ENCODE measurements at places on chromosomes 6 and 20.
A peak's percentile ranks its signal among the peaks of the same experiment; 100 is the strongest.

GRCh38 chr6:55955684-55956083 is 80.3 kb upstream of the BMP5 start:
- no peak for DNase-seq

GRCh38 chr6:31058128-31058894 is 48.0 kb downstream of the MUC22 start:
- DNase-seq: peak; percentile 84

GRCh38 chr6:43271944-43272343 is 26.1 kb upstream of the SLC22A7 start:
- DNase-seq: no peak

DNA sequence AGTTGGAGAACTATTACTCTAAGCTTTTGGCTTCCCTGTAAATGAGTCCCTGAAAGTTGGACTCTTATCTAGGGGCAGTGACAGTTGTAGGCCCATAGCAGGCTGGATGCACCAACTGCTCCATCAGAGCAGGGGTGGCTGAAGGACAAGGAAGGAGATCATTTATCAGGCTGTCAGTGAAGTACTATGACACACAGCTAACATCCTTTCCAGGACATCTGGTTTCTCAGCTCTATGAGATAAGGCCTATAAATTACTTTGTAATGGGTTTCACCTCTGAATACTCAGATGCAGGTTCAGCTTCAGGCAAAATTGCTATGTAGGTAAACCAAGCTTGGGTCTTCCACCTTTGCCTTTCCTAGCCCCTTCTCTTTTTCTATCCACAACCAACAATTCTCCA is 468.5 kb downstream of the KIF16B start:
- no peak for DNase-seq

DNA sequence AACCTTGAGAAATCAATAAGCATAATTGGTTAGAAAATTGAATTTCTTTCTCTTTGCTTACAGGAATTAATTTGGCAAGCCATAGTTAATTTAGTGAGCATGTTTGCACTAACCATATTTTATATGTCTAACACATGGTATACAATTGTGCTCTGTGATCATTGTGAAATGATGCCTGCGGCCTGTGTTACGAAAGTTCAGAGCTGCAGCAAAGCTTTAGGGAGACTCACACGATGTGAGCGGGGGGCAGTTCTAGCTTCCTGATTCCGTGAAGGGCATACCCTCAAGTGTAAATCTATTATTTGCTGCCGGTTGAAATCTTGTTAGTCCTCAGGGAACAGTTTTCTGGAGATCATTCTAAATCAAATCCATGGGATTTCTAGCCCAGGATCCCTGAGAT is 25.5 kb upstream of the ADTRP start:
- no peak for DNase-seq

DNA sequence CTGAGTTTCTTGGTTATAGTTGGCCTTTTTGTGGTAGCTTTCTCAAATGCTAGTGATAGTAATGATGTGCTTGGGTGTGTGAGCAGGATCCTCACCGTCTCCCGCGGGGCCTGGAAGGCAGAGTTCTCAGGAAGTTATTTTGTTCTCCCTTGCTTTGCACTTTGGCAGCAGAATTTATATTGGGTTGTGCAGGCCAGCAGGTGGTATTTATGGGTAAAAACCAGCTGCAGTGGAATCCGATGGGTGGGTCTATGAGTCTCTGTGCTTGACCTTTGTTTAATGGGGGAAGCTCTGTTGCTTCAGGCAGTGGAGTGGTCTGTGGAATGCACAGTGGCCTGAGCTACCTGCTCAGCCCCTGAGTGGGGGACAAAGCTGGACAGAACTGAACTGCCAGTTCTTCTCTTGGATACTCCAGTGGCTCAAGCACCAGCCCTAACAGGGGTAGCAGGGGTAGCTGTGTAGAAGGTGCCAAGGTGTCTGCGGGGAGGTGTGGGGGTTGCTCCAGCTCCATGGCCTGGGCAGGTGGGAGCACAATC is 27.3 kb downstream of the IGF2R start:
- DNase-seq: no peak

DNA sequence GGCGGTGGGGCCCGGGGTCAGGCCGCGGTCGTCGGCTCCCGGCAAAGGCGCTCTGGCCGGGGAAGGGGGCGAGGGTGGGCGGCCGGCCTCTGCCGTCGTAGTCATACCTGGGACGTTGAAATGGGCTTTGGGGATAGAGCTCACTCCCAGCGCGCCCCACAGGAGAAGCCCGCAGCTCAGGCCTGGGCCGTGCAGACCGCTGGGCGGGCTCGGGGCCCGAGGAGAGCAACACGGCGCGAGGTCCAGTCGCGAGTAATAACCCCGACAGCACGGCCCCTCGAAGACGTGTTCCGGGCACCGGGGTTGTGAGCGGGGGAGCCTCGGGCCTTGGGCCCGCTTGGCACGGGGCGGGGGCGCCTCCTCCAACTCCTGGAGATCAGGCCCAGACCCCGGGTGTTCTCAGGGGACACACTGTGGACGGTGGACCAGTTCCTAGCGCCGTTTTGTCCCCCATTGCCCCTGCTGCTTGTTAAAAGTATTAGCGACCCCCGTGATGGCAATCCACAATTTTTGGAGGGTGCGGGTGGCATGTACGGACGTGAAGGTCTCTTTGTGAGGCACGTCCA is 10.9 kb downstream of the FOXC1 start:
- DNase-seq: no peak

DNA sequence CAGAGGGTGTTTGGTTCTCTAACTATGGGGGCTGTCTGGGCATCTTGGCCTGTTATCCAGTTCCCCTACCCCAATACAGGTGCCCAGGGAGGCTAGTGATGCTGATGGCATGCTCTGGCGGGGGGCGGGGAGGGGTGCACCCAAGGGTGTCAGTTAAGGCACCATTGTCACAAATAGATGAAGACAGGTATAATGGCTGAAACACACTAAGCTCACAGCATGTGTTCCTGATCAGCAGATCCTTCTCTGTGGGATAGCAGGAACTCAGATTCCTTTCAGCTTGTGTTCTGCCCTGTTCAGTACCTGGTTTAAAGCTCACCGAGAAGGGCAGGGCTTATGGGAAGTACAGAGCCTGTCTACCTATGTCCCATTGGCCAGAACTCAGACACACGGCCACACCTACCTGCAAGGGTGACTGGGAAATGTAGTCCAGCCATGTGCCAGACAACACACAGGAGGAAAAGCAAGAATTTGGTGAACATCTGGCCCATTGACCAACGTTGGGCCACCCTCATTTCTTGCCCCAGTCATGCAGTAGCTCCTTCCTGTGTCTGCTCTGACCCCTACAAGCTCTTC is 3.4 kb upstream of the RSPO4 start:
- peak; percentile 23 for DNase-seq

DNA sequence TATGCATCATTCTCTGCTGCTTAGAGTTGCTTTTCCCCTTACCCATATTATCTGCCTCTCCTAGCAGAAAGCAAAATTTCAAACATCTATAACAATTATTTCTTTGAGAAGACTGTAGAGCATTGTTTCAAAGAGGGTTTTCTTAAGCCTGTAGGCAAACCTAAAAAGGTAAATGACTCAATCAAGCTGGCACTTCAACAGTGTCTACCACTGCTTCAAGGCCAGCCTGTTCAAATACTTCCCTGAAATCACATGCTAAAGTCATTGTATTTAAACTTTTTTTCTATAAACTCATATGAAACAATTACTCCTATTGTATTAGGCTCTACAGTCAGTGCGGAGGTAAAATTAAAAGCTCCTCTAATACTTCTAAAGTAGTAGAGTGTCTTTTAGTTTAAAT is 87.1 kb downstream of the OGFRL1 start:
- DNase-seq: no peak

- no peak for DNase-seq
Measured at GRCh38 chr6:168420084-168420483, 20.9 kb upstream of the SMOC2 start.

- DNase-seq: no peak
Measured at GRCh38 chr6:29943053-29943966, 978 bp downstream of the HLA-A start.

GRCh38 chr6:139303185-139303584 is 11.4 kb upstream of the TXLNB start:
- no peak for DNase-seq

DNA sequence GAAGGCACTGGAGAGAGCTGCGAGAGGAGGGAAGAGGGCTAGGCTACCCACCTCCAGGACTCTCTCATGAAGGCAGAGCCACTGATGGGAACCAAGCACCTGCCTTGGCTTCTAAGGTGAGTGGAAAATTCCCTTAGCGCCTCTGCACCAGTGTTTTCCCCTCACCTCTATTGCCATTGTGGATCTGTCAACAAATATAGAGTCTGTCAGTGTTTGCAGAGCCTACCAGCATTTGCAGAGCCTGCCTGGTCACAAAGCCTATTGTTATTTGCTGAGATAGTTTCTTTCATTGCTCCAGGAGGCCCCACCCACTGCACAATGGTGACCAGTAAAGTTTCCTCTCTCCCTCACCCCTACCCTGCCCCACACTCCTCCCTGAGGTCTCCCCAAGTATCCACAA is 141.9 kb downstream of the MRPL14 start:
- DNase-seq: no peak

GRCh38 chr20:20321134-20321533 is 46.8 kb upstream of the INSM1 start:
- no peak for DNase-seq
